ENCODE measurements at places on chromosomes 1 and 21.

GRCh38 chr1:19254416-19254815, 2.8 kb downstream of the MRTO4 start:
- no peak for DNase-seq

DNA sequence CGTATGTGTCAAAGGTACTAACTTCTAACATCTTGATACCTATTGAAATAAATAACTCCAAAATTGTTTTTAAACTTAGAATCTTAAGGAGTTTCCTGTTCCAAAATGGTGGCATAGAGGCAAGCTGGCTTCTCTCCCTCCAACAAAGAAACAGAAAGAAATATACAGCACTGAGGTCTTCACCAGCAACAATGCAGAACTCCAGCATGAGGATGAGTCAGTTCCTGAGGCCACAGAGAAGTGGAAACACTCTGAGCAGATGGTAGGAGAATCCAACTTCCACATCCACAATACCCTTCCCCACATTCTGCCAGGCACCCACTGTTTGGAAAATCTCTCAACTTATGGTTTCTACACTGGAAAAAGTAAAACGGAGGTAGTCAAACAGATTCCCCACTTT, 12.2 kb upstream of the PPIH start:
- peak; percentile 15 for DNase-seq

- peak; percentile 18 for DNase-seq
Observed at GRCh38 chr1:15916916-15917315, 59.0 kb downstream of the ZBTB17 start.

GRCh38 chr1:233664253-233664652, 50.3 kb downstream of the KCNK1 start:
- DNase-seq, result no peak

DNA sequence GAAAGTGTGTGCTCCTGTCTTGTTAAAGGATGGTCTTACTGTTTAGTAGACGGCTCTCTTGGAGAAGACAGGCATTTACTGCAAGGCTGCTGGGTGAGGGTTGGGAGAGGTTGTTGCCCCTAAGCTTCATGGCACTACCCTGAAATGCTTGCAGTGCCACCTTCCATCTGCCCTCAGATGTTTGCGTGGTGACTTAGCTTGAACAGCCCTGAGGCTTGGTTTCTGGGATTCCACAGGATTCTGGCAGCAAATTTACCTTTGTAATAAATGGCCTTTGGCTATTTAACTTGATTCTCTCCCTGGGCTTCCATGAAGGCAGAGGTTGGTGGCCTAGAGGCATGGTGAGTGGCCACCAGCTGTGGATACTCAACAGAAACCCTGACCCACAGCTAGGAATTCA, 11.6 kb downstream of the MTARC1 start:
- no peak for DNase-seq

- DNase-seq, result peak; percentile 73
Observed at GRCh38 chr21:34845521-34846451, 177.0 kb downstream of the CLIC6 start.

- no peak for DNase-seq
Observed at GRCh38 chr1:163562355-163562754, 240.6 kb downstream of the NUF2 start.

- DNase-seq, result no peak
Observed at GRCh38 chr1:51299185-51299885, 31.0 kb downstream of the TTC39A start.

DNA sequence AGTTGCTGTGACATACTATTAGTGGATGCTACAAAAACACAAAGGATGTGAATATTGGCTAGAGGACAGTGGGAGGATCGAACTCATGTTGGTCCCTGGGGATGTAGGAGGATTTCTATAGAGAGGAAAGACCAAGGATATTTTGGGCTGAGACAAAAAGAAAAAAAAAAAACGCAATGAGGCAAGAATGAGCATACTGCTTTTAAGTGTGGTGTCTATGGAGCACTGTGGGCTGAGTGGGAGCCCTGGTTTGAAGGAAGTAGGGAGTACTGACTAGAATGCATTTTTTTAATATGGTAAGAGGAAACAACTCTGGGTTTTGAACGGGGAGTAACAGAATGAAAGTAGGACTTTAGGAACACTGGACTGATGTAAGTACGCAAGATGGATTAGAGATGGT, 450.7 kb downstream of the NEGR1 start:
- DNase-seq, result no peak

GRCh38 chr1:157829711-157830110, 9.8 kb upstream of the FCRL1 start:
- no peak for DNase-seq

DNA sequence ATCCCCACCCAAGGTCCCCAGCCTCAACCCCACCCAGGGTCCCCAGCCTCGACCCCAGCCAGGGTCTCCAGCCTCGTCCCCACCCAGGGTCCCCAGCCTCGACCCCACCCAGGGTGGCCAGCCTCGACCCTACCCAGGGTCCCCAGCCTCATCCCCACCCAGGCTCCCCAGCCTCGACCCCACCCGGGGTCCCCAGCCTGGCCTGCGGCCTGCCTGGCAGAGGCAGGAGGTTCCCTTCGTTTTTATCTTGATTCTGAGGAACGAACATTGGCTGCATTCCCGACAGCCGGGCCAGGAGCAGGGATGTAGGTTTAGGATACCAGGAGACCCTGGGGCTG, 3.4 kb upstream of the PDE9A start:
- no peak for DNase-seq

DNA sequence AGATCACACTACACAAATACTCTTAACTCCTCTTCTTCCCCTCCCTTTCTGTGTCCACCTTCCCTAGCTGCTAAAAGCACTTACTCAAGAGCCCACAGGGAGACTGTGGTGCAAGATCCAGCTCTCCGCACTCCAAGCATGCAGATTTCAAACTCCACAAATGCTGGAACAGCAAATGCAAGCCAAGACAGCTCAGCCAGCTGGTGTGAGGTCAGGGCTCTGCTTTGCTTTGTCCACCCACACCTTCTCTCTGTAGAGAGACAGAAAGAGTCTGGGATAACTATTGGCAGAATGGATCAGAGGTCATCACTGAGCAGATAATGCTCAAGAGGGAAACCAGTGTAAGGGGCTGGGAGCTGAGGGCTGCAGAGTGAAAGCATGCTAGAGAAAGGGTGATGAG, 45.2 kb upstream of the DPT start:
- DNase-seq, result no peak

DNA sequence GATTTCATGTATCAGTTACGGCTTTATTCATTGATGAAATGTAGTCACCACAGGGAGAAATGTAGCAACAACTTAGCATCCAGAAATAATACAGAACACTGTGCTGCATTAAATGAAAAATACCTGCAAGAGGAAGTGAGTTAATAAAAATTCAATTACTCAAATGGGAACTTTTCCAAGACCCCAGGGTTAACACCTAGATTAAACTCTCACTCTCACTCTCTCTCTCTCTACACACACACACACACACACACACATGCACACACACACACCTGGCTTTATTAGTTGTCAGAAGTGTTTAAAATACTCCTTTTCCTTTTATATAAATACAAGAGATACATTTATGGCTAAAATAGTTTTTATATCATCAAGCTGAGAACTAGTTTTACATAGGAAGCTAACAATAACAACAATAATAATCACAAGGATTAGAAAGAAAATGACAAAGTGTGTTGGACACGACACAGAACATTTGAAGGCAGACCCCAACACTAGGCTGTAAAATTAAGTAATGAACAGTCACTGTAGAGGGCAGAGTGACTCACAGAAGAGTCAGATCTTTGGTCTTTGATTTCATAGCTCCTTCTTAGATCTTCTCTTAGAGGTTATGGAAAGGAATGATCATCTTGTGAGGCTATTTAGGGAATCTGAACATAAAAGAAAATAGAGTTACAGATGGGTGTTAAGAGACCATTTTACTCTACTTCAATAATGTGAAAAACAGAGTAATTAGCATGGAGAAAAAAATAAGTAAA, 1266.0 kb upstream of the ADGRL2 start:
- DNase-seq, result peak; percentile 14

- no peak for DNase-seq
Observed at GRCh38 chr1:244705261-244706234, 52.6 kb downstream of the DESI2 start.

- no peak for DNase-seq
Observed at GRCh38 chr1:84363622-84364021, 34.7 kb upstream of the DNASE2B start.

DNA sequence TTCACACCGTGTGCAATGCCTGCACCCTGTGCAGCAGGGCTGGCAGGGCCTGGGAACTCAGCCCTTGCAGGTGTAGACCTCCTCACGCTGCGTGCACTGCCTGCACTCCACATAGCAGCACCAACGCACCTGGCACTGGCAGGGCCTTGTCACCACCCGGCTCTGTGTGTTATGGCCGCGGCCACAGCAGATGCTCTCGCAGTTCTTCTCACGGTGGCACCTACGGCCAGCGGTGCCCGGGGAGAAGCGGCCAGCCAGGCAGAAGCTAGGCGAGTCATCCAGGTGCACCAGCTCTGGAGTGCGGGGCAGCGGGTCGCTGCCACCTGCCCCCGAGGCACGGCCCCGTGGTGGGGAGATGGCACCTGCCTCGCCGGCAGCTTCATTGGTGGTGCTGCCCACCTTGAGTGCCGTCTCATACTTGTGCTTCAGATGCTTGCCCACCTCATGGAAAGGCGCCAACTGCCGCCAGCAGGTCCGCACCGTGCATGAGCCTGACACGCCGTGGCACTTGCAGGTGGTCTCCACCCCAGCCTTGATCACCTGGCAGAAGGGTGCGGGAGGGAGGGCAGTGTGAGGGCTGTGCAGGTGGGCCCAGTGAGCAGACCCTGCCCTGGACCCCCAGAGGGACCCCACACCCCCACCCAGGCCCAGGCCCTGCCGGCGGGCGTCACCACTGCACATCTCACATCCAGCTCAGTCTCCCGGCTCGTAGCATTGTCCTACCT, 26.1 kb downstream of the WNT9A start:
- no peak for DNase-seq

DNA sequence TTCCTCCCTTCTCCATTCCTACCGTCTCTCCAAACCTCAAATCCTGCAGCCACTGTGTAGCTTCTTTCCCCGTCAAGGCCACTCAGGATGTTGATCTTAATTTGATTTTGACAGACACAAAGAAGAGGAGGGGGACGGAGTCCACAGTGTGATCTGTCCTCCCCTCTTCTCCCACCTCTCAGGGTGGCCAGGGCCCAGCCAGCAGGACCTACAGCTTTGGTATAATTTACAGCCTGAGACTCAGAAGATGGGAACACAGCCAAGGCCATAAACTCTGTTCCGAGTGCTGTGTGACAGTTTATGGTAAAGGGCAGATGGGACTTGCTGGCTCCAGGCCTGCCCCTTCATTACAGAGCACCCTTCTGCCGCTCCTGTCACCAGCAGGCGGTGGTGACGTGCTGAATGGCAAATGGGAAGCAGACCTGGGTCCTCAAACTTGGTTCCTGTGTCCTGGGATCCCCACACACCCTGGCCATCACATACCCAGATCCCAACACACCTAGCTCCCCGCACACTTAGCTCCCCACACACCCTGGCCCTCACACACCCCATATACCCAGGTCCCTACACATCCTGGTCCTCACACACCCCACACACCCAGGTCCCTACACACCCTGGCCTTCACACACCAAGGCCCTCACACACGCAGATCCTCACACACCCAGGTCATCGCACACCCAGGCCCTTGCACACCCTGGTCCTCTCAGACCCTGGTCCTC, 71.6 kb downstream of the CD2 start:
- no peak for DNase-seq

- no peak for DNase-seq
Observed at GRCh38 chr21:28908351-28908750, 84.3 kb downstream of the LTN1 start.

DNA sequence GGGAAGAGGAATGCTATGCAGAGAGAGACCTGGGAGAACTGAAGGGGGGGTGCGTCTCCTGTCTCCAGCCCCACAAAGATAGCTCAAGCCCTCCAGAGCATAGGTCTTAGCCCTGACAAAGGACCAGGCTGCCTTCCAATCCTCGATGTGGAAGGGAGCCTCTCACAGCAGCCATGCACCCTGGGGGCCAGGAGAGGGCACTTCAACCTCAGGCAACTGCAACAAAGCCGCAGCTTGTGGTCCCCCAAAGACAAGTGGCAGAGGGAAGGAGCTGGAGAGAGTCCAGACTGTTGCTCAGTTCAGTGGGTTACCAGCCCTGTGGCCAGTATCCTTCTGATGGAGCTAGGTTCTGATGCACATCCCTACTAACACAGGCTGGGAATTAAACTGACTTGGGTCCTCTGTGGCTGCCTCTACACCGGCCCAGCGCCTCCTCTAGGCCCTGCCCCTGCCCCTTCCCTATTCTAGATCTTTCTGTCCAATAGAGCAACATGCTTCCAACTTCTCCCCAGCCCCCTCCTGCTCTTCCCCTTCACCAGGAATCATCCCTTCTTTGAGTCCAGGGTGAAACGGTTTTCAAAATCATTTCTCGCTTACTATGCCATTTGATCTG, 100.7 kb upstream of the SPATA6 start:
- peak; percentile 19 for DNase-seq

- no peak for DNase-seq
Observed at GRCh38 chr1:6447818-6448748, 17.9 kb downstream of the TNFRSF25 start.

DNA sequence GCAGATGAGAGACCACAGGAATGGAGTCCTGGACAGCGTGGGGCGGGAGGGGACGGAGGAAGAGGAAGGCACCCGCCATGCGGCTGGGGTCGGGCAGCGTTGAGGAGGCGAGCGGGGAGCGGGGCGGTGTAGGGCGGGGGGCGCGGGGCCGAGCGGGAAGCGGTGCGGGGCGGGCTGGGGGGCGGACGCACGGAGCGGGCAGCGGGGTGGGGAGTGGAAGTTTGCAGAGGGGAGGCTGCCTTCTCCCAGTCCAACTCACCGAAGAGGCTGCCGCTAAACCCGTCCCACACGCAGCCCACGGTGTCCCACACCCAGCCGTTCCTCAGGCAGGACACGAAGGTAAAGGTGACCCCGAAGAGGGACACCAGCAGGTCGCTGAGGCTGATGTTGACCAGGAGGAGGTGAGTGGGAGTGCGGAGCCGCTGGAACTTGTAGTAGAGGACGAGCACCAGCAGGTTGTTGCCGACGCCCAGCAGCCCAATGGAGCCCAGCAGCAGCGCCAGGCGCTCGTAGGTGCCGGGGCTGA, 483 bp downstream of the CHML start:
- peak; percentile 32 for DNase-seq

DNA sequence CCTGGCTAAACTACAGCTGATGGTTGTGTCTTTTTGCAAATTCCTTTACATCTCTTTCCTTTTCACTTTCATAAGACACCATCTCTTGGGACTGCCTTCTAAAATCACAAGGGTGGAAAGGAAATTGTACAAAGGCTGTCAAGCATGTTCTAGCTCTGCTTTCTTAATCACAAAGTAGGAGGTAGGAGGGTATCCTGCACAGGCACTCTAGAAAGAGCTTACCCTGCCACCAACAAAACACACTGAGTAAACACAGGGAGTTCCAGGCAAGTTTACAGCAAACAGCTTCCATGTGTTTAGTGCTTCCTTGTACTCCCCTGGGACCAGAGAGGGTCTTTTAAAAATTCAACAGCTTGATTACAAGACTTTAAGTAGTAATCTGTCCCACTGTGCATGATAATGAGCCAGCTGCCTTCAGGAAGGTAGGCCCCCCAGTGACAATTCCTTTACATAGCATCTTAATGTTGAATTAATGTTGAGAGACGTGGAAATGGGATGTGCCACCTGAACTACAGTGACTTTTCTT, 2.4 kb downstream of the PLPP3 start:
- peak; percentile 24 for DNase-seq

Measured in brain microvascular endothelial cell (primary cell).